Stimulated activated CD8-positive, alpha-beta memory T cell treated with anti-CD3 and anti-CD28 coated beads, Interleukin-4, amount 100 ng/mL, for 1 hour (primary cell): ENCODE measurements at places on chromosomes 6 and 20.
A peak's percentile ranks its signal among the peaks of the same experiment; 100 is the strongest.

GRCh38 chr6:119749335-119749734, 399.8 kb upstream of the MAN1A1 start:
- no peak for DNase-seq

DNA sequence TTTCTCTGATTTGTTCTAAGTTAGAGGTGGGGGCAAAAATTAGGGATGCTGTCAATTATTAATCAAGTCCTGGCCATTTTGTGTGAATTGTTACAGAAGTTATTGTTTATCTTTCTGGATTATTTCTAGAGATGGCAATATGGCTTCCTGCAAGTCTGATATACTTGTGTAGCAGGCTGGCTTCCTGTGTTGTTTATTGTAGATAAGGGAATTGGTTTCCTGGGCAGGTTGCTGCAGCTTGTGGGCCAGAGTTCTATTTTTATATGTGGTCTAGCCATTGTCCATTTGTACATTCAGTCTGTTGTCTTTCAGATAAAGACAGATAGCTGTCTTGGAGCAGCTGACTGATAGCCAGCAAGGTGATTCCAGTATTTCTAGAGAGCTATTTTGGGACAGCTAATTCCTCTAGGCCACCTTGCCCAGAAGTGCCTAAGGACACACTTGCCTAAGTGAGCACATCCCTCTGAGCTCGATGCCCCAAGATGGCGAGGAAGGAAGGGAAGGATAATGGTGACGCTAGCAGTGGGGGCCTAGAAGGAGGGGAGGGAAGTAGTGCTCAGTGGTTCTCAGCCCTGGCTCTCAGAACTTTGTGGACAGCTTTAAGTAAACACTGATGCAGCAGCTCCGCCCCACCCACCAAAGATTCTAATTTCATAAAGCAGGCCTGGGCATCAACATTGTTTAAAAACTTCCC, 25.5 kb downstream of the DDO start:
- no peak for DNase-seq

DNA sequence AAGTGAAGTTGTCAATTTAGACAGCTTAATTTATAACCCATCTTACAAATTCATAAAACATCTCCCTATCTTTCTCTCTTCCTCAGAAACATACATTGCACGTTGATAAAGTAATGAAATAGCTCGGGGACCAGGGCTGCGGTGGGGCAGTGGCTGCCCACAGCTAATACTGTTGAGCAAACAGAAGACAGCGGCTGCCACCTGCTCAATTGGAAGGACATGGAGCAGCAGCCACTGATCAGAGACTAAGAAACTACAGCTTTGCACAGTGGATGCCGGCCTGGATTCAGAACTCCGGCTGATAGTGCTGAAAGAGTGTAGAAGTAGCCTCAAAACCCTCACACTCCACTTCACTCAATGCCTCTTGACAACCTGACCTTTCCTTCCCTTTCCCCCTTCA, 157.9 kb upstream of the PDE10A start:
- no peak for DNase-seq

GRCh38 chr6:105560611-105561066, 157.8 kb upstream of the PREP start:
- DNase-seq = no peak

DNA sequence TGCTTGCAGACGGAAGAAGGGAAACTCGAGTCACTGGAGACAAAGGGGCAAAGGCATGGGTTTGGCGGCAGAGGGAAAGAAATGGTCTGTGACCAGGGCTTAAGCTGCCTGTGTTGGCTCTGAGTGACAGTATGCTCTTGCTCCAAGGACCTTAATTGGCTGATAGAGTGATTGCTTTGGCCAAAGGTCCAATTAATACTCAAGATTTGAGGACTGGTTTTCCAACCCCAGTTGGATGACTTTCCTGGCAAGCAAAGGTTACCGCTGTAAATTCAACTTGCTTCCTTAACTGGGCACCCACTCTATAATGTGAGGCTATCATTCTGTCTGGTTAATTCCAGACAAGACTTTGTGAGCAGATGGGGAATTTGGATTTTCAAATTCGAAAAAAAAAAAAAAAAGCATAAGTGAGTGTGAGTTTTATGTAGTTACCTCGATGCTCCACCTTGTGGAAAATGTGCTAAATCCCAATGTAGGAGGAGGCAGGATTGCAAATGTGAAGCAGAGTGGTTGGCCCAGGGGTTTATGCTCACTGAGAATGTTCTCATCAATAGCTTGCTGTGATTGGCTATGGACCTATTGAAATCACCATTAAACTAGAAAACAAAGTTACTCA, 150.7 kb upstream of the GMDS start:
- DNase-seq = no peak

DNA sequence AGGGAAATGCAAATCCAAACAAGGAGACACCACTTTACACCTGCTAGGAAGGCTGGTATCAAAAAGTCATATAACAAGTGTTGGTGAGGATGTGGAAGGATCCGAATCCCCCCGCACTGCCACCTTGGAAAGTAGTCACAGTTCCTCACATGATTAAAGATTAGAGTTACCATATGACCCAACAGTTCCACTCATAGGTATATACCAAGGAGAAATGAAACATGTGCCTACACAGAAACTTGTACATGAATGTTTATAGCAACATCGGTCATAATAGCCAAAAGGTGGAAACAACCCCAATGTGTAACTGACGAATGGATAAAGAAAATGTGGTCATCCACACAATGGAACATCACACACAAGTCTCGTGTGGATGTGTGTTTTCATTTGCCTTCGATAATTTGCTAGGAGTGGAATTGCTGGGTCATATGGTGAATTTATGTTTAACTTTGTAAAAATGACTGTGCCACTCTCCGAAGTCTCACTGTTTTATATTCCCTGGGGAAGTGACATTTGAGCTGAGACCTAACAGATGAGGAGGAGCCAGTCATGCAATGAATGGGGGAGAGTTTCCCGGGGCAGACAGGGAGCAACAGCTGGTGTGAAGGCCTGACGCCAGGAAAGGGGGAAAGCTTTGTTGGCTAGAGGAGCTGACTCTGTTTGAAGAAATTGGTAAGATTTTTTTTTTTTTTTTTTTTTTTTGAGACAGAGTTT, 125.9 kb upstream of the MLN start:
- no peak for DNase-seq

- no peak for DNase-seq
These were observed 79.6 kb upstream of the CARMIL1 start for GRCh38 chr6:25199544-25199943.

DNA sequence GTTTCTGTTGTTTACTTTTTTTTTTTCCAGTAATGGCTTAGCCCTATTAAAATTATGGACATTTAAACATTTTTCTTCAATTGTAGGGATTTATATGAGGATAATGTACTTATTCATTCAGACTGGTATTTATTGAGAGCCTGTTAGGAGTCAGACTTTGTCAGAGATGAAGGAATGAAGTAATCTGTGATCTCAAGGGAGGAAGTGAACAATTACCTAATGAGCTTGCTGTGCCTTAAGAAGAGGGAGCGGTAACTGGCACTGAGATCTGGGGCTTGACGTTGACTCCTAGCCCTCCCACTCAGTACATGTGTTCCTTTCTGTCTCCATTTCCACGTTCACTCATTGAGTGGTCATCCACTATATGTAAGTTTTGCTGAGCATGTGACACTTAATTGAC, 12.6 kb downstream of the AFDN start:
- DNase-seq = no peak

GRCh38 chr20:23622839-23623343, 14.9 kb downstream of the CST3 start:
- DNase-seq = no peak

DNA sequence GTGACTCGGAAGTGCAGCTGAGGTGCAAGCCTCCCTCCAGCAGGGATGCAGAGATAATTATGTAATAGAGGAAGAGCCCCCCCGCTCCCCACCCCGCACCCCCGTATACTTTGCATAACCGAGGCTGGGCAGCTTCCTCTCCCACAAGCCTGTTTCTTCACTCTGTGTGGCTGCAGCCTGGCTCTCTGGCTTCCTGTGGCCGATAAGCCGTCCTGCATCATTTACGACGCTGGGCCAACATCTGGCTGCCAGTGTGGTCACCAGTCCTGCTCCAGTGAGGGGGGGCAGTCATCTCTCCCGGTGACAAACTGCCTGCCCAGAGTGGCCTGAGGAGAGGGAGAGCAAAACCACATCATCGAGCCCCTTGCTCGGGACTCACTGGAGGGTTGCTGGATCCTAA, 59.2 kb downstream of the RBM38 start:
- DNase-seq = no peak

- no peak for DNase-seq
These were observed 101.5 kb downstream of the UNC5CL start for GRCh38 chr6:40937491-40937890.

DNA sequence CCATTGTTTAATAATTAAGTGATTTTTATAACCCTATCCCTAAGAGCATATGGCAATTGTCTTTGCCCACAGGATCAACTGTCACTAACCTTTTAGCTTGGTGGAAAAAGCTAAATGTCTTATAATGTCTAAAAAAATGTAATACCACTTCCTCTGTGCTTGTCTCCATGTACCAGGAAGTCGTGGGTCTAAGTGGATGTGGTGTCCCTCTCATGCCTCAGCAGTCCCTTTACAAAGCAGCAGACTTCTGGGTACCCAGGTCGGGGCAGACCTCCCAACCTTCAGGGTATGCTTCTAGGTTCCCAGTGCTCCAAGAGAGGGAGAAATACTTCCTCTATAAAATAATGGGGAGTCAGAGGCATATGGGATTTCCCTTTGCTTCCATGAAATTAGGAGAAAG, 74.7 kb downstream of the ZHX3 start:
- no peak for DNase-seq

DNA sequence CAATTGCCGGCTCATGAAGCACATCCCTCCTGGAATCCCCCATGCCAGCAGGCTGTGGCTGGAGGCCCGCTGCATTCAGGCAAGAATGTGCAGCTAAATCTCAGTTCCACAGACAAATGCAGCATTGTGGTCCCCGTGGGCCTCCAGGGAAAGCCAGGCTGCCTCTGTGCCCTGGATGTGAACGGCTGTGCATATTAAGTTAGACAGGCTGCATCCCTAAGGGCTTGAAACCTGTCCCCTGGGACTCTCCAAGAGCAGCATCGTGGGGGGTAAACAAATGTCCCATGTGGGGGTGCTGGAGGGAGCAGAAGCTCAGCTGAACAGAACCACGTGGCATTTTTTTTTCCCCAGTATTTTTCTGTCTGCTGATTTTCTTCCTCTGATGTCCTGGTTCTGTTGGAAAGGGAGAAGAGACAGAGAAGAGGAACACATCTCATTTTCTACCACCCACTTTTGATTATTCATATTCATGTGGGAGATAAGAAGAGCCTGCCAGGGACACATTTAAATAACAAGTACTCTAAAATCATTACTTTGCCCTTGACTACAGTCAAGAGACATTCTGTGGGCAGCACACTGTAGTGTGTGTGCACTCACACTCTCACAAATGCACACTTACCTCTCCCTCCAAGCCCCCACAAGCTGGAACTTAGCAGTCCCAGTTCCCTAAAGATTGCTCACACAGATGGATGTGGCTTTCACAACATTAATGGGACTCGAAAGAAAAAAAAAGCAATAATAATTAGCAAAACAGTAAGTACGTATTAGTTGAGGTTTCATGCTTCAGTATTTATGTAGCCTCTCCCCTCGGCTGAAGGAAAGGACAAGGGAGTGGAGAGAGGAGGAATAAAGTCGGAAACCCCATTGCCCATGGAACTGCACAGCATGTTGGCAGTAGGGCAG, 16.9 kb downstream of the GFOD1 start:
- DNase-seq = no peak

GRCh38 chr6:168895102-168895812, 358.4 kb downstream of the THBS2 start:
- peak; percentile 63 for DNase-seq

- DNase-seq = no peak
These were observed 49.9 kb downstream of the PIGU start for GRCh38 chr20:34626992-34627391.

- DNase-seq = no peak
These were observed 14.1 kb upstream of the HCK start for GRCh38 chr20:32037929-32038328.

DNA sequence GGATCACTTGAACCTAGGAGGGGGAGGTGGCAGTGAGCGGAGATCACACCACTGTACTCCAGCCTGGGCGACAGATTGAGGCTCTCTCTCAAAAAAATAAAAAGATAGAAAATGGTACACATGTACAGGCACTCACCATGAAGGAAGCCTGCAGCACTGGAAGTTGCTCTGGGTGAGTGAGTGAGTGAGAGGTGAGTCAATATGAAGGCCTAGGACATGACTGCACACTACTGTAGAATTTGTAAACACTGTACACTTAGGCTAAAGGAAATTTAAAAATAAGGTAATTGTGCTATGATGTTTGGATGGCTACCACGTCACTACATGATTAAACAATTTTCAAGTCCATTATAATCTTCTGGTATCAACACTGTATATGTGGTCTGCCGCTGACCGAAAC, 216.2 kb downstream of the FOXC1 start:
- DNase-seq = no peak

DNA sequence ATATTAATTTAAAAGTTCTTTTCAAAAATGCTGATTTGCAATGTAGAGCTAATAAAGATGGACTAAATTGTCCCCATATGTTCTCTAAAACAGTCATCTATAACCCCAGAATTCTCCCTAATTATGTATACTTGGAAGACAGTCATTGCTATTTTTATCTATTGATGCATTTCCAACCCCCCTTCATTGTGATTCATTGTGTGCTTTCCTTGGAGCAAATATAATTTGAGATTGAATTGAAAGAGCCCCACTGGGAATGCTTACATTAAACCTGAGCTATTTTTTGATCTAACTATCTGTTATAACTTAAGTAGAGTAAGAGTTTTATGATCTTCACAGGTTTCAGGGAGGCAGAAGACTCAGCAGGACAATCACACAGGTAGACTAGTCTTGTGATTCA, 73.7 kb upstream of the PTCHD4 start:
- DNase-seq = no peak

DNA sequence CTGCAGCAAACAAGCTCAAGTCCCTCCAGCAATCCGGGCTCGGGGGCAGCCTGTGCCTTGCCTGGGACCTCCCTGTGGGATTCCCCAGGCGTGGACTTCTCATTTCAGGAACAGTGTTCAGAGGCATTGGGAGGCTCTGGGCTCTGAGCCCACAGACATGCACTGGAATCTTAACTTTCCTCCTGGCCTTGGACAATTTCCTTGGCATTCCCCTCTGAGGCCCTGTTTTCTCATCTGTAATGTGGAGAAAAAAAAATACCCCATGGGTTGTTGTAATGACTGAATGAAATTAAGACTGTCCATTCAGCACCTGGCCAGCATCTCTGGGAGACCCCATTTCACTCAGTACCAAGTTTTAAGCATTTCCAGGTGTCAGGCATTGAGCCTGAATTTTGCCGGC, 17.6 kb downstream of the BPIFB4 start:
- no peak for DNase-seq

GRCh38 chr6:84789170-84789569, 24.8 kb upstream of the TBX18 start:
- DNase-seq = no peak

DNA sequence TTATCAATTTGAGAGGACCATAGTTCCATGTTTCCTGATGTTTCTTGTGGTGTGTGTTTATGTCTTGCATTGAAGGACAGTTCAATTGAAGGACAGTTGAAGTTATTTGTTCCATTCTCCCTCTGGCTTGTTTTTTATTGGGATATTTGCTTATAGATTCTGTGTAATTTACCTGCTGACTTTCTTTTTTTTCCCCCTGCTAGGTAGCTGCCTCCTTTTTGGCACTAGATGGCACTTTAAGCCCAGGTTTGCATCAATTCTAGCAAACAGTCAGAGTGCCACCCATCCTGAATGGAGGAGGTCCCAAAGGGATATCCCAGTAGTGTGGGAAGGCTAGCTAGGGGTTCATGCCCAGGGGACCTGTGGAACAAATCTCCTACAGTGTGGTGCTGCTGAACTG, 78.1 kb downstream of the CFAP61 start:
- no peak for DNase-seq
